Stimulated activated CD4-positive, alpha-beta T cell treated with anti-CD3 and anti-CD28 coated beads, Interleukin-1b, Interleukin-23, amount 100 ng/mL, for 1 hour (primary cell): ENCODE measurements at places on chromosomes 2 and 18.

DNA sequence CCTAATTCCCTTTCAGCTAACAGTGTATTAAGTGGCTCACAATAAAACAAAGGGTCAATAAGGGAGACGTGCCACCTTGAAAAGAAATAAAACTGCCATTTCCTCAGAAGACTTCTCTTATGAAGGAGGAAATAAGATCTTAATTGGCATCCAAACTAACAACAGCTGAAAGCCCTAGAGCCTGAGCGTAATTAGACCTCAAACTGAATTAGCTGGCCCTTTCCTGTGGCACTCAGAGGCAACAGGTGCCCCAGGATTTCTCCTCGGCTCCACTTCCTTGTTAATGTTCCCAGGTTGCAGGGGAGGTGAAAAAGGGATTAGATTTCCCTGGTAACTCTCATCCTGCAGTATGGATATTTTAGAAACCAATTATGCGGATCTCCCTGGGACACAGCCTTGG, 804.3 kb downstream of the DCDC2C start:
- DNase-seq = no peak

DNA sequence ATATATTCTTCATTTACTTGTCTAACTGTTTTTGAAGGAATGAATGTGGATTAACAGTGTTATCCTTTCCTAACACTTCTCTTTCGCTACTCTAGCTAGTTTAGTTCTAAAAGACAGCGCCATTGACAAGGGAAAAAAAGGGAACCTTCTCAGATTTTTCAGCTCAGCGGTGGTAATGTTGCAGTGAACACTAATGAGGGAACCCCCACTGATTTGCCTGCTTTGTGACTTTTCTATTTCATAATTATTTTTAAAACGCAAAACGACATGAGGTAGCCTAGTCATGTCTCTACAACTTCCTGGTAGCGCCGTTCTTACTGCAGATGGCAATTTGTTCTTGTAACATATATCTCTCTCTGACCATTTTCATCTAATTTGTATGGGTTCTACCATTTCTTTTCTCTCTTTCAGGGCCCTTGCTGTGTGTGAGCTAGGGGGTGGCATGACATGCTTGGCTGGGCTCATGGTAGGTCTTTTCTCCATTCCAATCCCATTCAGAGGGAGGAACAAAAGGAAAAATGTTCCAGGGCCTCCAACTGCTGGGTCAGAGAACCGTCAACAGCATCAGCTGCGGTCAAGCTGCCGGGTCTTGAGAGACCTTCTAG, 235.5 kb upstream of the SIX3 start:
- no peak for DNase-seq

GRCh38 chr18:73136134-73136533, 268.3 kb upstream of the NETO1 start:
- no peak for DNase-seq

- DNase-seq = peak; percentile 71
Measured at GRCh38 chr18:22930089-22930713, 2.9 kb upstream of the RBBP8 start.

DNA sequence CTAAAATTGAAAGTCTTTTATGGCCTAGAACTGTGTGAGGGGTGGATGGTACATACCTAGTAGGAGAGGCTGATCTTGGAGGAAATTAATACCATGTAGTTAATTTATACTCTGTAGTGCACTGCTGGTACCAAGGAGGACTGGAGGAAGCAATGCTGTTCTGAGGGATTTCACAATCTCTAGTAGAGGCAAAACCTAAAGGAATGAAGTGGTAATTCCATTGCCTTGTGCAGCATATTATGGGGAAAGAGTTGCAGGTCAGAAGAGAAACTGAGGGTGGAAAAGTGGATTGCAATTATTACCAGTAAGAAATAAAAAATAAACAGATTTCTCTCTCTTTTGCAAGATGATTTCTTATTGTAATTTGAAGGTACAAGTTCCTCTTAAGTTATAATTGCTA, 2.2 kb downstream of the ABI2 start:
- DNase-seq = no peak

- no peak for DNase-seq
Measured at GRCh38 chr2:24635181-24635580, 144.1 kb downstream of the NCOA1 start.

DNA sequence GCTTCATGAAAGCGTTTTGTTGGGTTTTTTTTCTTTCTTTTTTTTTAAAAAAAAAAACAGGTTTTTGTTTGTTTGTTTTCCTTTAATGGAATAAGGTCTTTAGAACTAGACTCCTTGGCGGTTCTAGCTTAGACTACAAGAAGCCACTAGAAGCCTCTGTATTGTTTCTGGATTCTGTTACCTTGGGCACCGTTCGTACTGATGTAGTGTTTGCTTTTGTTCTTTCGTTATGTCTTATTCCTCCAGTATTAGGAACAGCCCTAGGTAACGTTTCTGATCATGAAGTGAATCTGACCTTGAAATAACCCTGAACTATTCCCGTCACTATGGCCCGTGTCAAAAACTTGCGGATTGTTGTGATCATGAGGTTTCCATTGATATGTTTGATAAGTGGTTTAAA, 164.6 kb downstream of the PTGR3 start:
- no peak for DNase-seq

GRCh38 chr18:33836564-33836963, 258.5 kb downstream of the ASXL3 start:
- DNase-seq = no peak

- no peak for DNase-seq
Measured at GRCh38 chr2:215831296-215831913, 181.9 kb downstream of the MREG start.

DNA sequence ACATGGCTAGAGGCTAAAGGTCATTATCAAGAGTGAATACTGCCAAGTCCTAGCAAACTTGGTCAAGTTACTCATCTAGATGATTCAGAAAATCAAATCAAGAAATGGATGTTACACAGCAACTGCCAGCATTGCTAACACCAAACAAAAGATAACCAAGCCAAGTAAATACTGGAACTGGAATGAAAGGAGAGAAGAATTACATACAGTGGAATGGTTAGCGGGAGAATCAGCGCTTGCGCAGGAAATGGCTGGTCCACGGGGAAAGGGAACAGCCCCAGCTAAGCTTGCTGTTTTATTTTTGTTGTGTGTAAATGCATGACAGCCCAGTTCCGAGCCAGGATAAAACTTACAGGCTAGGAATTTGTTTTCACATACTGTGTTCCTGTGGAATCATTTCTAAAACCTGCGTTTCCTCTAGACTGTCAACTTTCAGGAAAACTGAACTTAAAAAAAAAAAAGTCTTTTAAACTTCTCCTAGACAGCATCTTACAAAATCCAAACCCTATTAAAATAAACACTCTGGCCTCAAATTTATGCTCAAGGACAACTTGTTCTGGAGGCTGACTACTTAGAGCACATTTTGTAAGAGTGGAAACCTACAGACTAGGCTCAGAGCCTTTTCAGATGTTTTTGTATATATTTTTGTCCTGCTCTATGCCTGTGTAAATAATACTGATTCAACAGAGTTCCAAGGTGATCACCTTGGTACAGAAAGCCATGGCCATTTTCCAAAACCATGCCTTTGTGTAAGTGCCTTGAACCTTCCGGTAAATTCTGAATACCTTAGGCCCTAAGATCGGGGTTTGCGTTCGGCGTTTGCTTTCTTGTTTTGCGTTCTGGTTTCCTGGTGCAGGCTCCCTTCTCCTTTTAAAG, 30.7 kb upstream of the TXNDC2 start:
- no peak for DNase-seq

DNA sequence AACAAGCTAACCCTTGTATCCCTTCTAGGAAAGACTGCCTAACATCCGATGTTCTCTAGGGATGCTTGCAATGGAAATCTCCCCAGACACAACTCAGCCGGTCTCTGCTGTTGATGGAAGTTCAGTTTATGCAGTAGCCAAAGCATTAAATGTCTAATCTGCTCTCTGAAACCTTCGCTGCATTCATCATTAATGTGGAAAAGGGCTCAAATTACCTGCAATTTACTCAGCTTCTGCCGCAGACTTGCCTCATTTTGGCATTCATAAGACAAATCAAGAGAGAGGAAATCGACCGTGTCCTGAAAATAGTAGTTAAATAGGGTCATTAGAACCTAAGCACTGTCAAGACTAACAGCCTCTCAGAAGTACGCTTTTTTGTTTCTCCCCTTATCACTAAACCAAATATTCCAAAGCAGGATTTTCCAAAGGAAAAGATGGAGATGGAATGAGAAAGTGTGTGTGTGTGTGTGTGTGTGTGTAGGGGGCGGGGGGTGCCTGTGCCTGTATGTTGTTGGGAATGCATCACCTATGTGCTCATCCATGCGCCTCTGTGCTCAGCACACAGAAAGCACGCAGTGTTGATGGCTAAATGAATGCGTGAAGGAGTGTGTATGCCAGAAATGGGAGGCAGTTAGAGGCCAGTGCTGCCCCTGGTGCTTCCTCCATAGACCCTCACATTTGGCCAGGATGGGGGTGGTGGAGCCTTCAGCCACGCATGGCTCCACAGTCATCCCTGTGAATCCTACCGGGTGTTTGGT, 7.4 kb downstream of the LCT start:
- DNase-seq = no peak

DNA sequence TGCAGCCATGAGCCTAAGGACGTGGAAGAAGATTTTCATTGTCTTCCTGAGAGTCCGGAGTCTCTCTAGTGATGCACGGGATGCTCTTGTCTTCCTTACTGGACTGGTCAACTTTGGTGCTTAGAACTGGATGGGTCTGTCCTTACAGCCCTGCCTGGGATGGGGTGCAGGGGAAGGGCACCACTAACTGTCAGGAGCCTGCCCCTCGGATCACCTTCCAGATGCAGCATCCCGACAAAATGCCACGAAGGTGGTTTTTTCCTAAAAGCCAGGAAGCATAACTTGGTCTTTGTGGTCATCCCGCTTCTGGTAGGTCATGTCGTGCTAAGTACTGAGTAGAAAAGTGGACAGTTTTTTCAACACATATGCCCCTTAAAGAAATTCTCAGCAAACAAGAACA, 207.4 kb upstream of the TWIST2 start:
- no peak for DNase-seq

DNA sequence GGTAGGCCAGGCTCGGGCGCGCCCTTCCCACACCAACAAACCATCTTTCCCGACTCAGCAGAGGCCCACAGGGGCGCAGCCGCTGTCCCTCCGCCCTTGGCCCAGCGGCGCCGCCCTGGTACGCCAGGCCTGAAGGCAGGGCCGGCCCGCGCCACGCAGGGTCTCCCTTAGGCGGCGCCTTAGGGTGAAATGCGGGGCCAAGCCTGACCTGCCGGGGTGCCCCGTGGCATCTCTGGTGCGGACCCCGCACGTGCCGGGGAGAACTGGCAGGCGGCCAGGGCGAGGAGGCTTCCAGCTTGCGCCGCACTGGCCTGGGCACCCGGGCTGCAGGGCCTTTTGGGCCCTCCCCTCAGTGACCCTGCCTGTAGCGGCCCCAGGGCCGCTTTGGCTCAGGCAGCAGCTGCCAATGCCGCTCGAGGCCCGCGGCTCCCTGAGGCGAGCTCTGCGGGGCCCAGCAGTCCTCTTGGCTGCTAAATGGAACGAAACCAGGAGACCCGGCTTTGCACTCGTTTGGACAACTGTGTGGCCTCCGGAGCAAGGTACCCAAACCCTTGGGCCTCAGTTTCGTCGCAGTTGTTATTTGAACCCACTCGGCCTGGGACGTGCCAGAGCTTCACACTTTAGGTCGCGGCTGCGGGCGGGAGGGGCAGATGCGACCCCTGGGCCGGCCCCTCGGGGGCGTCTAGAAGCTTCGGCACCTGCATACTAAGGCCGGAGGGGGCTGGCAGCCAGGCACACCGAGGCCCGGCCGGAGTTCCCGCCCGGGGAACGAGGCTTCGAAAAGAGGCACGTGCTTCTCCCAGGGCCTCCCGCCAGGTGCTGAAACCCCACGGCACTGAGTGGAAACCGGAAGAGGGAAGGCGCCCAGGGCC, 8.5 kb downstream of the OTX1 start:
- no peak for DNase-seq

DNA sequence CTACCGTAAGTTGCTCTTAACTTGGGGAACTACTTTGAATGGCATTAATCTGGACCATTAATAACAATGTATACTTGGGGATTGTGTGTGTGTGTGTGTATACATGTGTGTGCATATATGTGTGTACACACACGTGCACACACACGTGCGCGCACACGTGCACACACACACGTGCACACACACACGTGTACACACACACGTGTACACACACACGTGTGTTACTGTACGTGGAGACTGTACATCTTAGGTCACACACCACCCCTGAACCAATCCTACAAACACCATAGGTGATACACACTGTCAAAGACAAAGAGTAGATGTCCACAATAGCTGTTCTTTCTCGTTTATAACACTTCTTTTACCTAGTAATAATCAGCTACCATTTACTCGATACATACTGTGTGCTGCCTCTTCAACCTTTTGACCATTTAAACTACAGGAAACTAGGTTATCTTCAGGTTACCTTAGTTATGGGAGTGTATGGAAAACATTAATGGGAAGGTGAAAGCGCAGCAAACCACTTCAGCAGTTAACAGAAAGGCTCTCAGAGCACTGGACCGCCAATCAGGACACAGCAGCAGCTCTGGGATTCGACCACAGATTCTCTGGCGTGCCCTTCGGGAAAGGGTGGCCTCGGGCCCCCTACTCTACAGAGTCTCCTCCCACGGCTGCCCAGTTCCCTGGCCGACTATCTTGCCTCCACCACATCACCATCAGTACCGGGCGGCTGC, 894 bp upstream of the GCC2 start:
- no peak for DNase-seq

GRCh38 chr2:121284463-121285449, at the start of gene TFCP2L1:
TSS of gene TFCP2L1 (minus strand) at chr2:121285202. CDS start at chr2:121285109, 93 bp downstream.
- no peak for DNase-seq

DNA sequence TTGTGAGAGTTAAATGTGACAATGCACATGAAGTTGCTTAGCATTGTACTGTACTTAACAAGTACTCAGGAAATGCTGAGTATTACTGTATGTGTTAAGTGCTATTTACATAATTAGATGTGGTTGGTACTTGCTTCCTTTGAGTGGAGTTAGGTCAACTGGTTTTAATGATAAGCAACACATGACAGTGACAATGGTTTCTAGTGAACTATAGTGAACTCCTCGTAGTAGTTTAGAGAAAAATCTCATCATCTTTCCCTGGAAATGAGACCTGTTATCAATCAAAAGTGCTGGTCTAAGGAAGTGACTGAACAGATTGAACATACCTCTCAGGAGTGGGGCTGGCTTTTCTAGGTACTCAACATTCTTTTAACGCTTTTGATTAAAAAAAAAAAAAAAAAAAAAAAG, 29.2 kb upstream of the ZDBF2 start:
- no peak for DNase-seq

DNA sequence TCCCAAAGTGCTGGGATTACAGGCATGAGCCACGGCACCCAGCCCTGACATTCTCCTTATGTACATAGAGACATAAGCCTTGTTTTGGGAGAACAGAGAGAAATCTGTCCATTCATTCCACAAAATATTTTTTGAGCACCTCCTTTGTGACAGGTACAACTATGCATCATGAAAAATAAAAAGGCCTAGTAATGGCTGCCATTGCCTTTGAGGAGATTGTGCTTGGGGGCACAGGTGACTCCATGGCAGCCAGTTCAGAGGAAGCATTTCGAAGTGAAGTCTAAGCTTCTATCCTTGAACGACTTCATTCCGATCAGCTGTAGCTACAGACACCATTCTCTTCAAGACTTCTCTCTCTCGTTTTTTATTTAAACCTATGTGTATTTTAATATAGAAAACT, 10.5 kb upstream of the MYCN start:
- DNase-seq = no peak
